ENCODE measurements at places on chromosomes 13 and 19.

- DNase-seq, result no peak
Measured at GRCh38 chr19:2233601-2234280, 2.4 kb downstream of the PLEKHJ1 start.

DNA sequence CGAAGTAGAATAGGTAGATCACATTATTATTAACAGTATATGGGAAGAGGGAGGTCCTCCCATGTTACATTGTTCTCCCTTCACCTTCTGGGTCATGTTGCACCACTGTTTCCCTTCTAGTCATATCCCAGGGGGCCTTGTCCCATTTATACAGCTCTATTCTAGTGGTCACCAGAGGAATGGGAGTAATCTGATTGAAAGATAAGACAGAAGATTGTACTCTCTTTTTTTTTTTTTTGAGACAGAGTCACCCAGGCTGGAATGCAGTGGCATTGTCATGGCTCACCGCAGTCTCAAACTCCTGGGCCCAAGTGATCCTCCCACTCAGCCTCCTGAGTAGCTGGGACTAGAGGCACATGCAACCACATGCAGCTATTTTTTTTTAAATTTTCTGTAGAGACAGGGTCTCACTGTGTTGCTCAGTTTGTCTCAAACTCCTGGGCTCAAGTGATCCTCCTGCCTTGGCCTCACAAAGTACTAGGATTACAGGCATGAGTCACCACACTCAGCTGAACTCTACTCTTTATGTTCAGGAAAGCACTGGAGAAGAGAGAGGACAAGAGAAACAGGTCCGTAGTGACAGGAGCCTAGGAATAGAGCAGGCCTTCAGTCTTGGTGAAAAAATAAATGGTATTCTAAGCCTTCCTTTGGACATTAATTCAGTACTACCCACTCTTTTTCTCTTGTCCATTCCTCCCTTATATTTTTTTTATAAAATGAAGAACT, 4.3 kb upstream of the ZNF529 start:
- DNase-seq, result no peak

DNA sequence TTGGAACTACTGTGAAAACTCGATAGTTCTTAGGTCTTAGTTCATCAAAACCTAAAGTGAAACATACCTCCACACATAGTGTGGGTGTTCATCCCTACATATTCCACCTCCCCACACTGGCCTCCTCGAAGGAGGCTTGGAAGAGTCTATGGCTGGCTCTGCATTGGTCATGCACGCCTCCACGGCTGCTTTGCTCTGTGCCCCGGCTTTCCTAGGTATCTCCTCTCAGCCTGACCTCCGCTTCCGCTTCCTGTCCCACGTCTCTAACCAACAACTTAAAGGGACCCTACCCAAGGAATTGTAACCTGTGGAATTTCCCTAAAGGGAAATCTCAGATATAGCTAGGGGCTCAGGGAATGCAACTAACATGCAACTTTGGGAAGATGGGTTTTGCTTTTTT, 79.7 kb upstream of the MBNL2 start:
- DNase-seq, result no peak

DNA sequence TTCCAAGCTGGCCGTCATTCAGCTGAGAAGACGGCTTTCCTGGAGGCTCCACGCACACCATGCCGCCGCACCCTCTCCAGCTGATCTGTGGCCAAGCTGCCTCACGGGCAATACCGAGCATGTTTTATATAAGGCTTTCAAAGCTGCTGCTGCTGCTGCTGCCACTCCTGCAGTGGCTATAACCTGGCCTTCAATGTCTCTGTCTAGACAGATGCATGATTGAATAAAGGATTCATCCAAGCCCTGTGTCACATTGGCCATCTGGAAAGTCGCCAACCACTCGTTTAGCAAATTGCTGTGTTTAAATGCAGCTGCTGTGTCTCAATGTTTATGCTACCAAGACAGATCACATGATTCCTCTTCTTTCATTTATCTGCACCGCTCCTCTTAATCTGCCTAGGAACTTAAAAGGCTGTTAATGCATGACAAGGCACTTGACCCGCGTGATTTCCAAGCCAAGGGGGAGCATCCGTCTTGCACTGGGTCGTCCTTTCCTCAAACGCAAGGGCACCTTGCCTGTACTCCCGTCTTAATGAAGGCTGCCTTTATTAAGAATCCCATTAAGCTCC, 114.3 kb downstream of the TEX26 start:
- no peak for DNase-seq

DNA sequence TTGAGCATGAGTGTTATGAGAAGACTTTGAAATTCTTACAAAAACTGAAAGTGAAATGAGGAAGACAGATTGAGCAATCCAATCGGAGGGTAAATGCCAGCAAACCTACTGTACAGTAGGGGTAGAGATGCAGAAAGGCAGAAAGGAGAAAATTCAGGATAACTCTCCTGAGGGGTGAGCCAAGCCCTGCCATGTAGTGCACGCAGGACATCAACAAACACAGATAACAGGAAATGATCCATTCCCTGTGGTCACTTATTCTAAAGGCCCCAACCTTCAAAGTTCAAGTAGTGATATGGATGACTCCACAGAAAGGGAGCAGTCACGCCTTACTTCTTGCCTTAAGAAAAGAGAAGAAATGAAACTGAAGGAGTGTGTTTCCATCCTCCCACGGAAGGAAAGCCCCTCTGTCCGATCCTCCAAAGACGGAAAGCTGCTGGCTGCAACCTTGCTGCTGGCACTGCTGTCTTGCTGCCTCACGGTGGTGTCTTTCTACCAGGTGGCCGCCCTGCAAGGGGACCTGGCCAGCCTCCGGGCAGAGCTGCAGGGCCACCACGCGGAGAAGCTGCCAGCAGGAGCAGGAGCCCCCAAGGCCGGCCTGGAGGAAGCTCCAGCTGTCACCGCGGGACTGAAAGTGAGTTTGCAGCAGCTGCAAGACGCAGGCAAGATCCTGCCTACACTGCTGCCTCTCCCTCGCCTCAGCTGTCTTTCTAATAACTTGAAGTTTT, at the start of gene TNFSF13B:
TSS of gene TNFSF13B (plus strand) at position 118 of the 728 bp plus-strand sequence. CDS start at position 296, 178 bp downstream.
- no peak for DNase-seq

DNA sequence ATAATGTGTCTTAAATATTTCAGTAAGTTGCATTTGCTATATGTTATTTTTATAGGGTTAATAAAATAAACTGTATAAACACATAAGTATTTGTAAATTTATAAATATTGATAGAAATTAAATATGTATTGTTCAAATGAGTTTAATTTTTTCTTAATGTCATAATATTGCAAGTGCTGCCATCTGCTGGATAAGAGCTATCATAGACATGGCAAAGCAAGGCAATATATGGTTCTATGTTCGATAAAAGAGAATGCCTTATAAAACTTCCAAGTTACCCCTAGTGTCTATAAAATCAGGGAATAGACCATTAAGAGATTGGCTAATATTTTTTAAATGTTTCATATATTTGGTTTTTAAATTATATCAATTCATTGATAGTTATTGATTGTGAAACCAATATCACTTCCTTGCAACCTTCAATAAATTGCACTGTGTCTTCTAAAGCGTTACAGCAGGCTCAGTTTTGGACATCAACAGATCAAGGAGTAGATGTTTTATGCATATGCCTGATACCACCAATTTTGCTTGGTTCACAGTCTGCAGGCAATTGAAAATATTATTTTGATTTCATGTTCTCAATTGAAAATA, 29.0 kb upstream of the SLITRK6 start:
- DNase-seq, result no peak

- DNase-seq, result no peak
Measured at GRCh38 chr13:113551081-113552000, 33.2 kb upstream of the TFDP1 start.

DNA sequence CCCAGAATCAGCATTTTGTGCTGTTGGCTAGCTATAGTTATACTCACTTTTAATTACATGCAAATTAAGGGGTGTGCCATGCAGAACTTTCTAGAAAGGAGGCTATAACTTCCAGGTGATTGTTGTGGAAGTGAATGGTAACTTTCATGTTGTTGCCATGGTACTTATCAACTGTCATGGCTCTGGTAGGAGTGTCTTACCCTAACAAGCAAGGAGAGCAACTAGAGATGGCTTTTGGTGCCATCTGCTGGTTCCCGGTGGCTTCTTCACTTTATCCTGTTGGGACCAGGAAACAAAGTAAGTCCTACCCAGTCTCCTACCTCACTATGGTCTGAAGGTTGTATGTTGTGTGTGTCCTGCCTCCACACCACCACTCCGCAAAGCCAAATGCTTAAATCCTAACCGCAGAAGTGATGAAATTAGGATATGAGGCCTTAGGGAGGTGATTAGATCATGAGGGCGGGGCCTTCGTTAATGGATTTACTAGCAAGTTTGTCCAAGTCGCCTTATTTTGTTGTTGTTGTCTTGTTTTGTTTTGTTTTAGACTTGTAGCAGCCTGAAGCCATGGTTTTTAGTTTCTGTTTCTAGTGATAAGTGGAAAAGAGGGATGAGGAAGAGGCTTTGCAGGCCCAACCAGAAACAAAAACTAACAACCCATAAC, 22.6 kb downstream of the FBXL12 start:
- DNase-seq, result peak; percentile 88

GRCh38 chr13:44219577-44220548, 153.8 kb upstream of the SERP2 start:
- DNase-seq, result no peak

DNA sequence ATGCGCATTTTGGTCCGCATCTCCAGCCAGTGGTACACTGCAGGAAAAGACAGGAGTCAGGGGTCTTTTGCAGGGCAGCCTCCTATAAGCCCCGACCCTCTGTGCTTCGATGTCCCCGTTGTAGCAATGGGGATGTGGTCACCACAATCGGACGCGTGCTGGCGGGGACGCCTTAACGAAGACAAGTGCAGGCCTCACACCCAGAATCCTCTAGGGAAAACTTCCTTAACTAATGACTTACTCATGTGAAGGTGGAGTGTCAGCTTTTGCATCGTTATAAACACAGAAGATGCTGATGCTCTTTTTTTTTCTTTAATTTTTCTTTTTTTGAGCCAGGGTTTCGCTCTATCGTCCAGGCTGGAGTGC, 22.1 kb downstream of the VASP start:
- DNase-seq, result no peak

DNA sequence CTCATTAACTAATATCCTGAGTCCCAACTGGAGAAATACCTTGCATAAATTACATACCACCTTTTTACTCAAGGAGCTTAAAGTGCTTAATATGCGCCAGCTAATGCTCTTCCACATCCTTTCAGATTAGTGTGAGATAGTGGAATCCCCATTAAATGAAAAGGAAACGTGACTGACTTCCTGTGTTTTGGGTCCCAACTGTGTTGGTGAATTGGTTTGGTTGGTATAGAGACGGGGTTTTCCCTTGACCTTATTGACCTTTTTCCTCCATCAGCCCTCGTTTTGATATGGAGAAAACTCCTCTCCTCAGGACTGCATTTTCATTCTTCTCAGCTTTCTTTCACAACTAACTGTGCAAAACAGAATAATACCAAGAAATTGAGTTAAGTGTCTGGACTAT, 163.5 kb downstream of the PAN3 start:
- no peak for DNase-seq

GRCh38 chr19:47428177-47428894, 9.0 kb upstream of the MEIS3 start:
- peak; percentile 48 for DNase-seq

GRCh38 chr13:44128552-44129001, 245.0 kb upstream of the SERP2 start:
- DNase-seq, result no peak

GRCh38 chr13:53743906-53744305, 715.3 kb downstream of the OLFM4 start:
- no peak for DNase-seq

GRCh38 chr19:48768994-48769713, 13.8 kb downstream of the FGF21 start:
- no peak for DNase-seq

DNA sequence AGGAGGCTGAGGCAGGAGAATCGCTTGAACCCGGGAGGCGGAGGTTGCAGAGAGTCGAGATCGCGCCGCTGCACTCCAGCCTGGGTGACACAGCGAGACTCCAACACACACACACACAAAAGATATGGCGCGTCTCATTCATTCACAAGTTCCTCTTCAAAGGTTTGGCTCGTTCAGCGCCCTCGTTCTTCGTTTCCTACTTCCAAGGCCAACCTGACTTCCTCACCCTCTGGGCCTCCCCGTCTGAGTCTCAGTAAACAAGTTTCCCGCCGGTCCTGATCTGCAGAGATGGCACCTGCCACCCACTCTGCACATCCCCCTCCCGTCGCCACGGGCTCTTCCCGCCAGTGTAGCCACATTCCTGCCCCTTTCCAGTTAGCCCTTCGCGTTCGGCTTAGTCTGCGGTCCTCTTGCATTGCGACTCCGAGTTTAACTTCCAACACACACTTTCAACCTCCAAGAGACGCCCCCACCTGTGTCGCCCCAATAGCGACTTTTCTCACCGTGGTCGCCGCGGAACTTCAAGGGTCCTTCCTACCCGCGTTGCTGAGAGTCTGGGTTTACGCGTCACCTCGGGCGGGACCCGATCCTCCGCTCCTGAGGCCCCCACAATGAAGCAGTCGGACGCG, 1.3 kb upstream of the BSG start:
- no peak for DNase-seq

- no peak for DNase-seq
Measured at GRCh38 chr13:36163286-36163685, 32.1 kb upstream of the DCLK1 start.

GRCh38 chr13:27267596-27267995, 3.0 kb upstream of the RASL11A start:
- no peak for DNase-seq

GRCh38 chr19:41784743-41785142, 11.6 kb upstream of the CEACAM3 start:
- DNase-seq, result no peak

DNA sequence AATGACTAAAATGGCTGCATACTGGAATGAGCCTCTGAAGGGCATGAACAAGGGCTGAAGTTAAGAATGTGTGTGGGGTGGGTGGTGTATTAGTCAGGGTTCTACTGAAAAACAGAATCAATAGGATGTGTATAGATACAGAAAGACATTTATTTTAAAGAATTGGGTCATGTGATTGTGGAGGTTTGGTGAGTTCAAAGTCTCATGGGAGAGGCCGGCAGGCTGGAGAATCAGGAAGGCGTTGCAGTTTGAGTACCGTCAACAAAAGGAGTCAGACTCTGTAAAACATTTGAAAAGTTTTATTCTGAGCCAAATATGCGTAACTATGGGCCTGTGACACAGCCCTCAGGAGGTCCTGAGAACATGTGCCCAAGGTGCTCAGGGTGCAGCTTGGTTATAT, 24.5 kb upstream of the CYSLTR2 start:
- no peak for DNase-seq

GRCh38 chr13:46552303-46552682, 677 bp upstream of the LRCH1 start:
- DNase-seq, result no peak

GRCh38 chr19:20640023-20640422, 21.3 kb downstream of the ZNF626 start:
- DNase-seq, result no peak

- DNase-seq, result no peak
Measured at GRCh38 chr19:46537136-46538097, 41.8 kb upstream of the PNMA8B start.

DNA sequence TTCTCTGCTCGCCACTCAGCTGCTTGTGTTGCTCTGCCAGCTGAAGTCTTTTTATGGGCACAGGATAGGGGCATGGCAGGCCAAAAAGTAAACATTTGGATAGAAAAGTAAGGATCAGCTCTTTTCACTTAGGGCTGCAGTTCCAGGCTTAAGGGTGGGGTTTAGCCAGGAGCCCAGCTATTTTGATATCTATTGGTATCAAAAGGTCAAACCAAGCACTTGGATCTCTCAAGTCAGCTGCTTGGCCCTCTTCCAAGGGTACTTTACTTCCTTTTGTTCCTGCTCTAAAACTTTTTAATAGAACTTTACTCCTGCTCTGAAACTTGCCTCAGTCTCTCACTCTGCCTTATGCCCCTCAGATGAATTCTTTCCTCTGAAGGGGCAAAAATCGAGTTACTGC, 55.7 kb upstream of the ABCC4 start:
- DNase-seq, result no peak

Data from Panc1 (cell line).